ENCODE measurements at places on chromosomes 11 and 22.

- no peak for DNase-seq
Measured at GRCh38 chr11:130404727-130405126, 23.7 kb downstream of the ADAMTS8 start.

- no peak for DNase-seq
Measured at GRCh38 chr22:47198801-47199251, 436.4 kb downstream of the TBC1D22A start.

- DNase-seq, result no peak
Measured at GRCh38 chr11:94400839-94401772, at the start of gene GPR83. Gene GPR83 (minus strand): TSS chr11:94401419. CDS start chr11:94401247, 172 bp downstream.

DNA sequence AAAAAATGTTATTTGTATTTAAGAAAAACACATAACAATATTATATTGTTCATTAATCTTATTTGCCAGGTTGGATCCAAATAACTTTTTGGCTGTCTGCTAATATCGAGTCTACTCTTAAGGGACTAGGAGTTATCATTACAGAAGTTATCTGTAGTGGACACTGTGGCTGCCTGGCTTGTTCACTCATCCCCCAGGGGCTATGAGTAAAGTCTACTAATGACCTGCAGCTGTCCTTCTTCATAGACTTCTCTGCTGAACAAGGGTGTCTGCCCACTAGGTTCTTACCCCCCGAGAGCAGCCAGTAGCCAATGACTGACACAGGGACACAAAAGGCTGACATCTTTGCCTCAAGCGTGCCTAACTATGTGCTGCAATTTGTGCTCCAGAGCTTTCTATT lies 69.7 kb downstream of the APIP start:
- DNase-seq, result no peak

GRCh38 chr22:40422558-40423309 lies 52.3 kb downstream of the SGSM3 start:
- no peak for DNase-seq

DNA sequence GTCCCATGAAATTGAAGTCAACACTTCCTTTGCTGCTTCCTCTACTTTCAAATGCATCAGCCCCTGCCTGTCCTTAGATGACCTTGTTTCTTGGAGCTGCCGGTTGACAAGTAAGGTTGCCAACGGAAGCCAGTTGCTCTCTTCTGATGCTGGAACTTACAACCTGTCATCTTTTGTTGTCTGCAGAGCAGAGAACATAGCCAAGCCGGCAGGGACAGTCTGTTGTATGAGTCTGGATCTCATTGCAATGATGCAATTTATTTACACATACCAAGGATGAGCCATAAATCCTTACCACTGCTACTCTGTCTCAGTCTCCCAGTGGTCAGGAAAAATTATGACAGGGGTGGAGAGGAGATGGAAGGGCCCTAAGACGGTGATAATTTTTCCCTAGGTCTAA lies 151.4 kb downstream of the BLID start:
- no peak for DNase-seq

DNA sequence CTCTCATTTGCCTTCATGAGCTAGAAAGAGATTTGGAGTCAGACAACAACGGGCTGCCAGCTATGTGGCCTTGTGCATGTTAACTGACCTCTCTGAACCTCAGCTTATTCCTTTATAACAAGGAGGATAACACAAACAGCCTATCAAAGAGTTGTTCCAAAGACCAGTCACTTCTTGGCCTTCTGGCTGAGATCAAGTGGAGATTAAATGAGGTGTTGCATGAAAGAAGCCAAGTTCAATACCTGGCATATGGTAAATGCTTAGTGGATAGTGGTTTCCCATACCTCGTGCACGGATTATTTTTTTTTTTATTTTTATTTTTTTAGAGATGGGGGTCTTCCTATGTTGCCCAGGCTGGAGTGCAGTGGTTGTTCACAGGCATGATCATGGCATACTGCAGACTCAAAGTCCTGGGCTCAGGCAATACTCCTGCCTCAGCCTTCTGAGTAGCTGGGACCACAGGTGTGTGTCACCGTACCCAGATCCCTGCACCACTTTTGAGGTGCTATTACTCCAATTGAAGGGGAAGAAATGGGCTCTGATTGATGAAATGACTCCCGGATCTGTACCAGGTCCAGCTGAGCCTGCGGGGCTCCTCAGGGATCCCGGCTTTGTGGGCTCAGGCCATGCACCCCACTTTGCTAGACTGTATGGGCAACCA lies 4.9 kb downstream of the LGALS1 start:
- DNase-seq, result no peak

- no peak for DNase-seq
Measured at GRCh38 chr11:117444711-117445658, 117.3 kb downstream of the CEP164 start.

DNA sequence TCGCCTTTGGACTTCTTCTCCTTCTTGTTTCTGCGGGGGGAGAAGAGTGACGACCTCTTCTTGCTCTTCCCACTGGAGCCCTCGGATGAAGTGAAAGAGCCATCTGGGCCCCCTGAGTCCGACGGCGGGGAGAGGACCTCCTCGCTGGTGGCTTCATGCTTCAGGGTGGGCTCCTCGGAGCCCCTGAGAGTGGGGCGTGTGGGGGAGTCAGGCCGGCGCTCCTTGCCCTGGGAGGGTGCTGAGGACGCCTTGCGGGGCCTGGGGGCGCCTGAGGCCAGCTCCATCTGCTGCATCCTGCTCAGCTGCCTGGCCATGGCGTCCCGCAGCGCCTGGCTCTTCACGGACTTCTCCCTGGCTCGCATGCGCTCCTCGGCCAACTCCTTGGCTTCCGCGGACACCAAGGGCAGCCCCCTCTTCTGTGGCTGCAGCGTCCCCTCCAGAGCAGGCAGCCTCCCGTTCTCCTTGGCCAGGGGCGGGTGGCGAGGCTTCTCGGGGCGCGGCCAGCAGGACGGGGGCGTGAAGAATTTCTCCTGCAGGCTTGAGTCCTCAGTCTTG lies 43.3 kb upstream of the BID start:
- DNase-seq, result no peak

GRCh38 chr11:44782478-44782877 lies 55.7 kb downstream of the TSPAN18 start:
- no peak for DNase-seq

DNA sequence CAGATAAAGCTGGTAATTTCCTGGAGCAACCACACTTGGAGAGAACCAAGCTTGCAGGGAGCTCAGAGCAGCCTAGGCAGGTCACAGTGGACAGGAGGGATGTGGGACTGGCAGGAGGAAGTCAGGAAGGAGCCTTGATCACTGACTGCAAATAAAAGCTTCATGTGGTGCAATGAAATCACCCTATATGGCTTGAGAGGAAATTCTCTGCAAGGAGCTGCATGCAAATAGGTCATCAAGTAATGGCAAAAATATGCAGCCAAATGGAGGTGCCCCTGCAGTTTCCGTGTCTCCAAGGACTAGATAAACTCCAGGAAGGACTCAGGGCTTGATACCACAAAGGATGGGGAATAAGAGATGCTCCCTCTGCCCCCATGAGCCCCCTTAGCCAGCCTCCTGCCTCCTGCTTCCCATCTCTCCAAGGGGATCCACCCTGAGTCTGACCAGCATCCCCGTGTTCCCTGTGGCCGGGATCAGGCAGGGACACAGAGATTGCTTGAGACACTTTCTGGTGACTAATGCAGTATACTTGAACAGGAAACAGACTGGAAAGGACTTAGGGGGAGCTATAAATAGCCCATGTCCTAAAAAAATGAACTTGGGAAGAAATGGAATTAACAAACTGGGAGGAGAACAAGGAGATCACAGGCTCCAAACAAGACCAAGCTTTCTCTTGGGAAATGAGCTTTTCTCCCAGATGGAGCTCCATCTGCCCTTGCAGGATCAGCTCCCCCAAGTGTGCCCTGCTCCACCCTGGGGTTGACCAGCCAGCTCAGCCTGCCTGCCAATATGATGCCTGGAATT lies 23.9 kb upstream of the MICAL2 start:
- no peak for DNase-seq

DNA sequence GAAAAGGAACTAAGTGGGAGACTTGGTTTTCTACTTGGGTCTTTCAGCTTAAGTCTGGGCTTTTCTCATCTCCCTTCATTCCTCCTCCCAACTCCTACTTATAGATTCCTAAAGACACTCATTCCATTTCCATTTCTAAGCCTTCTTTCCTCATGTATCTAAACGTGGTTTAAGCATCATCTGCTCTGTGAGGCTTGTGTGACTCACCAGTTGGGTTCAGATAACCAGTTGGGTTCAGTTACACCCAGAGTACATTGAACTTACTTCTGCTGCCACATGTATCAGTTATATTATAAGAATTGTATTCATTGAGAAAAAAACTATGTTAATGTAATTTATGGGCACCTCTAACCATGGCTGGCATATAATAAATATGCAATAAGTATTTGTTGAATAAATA lies 831.2 kb upstream of the CCDC90B start:
- DNase-seq, result no peak

- DNase-seq, result no peak
Measured at GRCh38 chr22:48051796-48052620, 1289.6 kb downstream of the TBC1D22A start.

DNA sequence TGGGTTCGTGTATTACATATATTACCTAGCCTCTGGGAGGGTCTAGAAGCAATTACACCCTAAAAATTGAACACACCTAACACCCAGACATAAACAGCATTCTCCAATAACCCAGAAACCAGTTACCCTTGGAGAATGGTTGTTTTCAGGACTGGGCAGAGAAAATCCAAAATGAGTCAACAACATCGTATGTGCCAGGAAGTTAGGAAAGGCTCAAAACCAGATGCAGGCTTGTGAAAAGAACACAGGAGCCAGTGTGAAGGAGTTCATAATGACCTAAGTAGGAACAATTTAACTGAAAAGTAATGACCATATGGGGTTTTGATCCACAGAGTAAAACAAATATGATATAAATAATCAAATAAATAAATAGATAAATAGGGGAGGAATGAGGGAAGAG lies 5.1 kb upstream of the CLPB start:
- DNase-seq, result no peak

GRCh38 chr11:59727426-59727825 lies 13.8 kb upstream of the OR10V1 start:
- DNase-seq, result no peak

DNA sequence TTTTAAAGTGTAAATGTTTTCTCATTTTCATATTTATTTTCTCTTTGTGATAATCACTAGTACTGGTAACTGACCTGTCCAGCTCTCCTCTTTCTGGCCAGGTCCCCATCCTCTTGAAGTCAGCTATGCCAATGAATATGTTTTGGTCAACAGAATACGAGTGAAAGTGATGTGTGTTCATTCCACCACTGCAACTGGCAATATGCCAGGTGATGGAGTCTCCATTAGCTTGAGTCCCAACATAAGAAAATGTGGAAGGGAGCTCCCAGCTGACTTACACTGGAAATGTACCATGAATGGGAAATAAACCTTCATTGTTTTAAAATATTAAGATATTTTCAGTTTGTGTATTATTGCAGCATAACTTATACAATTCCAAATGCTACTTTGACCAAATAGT lies 75.8 kb downstream of the CCDC34 start:
- no peak for DNase-seq

DNA sequence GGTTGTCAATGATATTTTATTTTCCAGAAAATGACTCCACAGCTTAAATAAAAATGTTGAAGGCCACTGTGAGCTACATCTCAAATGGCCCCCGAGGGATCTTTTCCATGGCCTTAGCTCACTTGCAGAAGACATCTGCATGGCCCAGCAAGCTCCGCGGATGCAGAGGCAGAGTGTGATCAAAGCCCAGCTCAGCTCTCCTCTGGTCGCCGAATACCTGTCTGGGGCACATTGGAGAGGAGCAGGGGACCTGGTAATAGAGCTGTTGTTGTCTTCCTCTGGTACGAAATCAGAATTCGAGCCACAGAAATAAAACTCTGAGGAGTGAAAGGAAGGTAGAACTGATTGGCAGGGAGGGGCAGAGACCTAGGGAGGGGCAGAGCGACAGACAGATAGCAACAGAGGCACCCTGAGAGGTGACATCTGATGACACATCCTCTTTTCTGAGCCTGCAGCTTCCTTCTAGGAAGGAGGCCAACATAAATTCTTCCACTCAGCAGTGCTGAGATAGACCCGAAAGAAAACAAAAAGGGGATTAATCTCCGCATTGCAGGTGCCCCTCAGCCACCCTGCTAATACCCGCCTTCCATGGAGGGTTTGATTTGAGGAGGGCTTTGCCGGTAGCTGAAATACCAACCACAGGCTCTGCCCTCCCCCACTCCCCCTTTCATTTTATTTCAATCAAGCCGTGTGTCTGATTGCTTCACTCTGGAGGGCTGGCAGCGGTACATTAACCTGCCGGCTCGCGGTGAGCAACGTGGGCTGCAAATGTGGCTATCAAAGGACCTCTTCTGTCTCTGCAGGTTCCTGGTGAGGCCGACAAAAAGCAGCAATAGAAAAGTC lies 759.4 kb downstream of the OPCML start:
- DNase-seq, result no peak

DNA sequence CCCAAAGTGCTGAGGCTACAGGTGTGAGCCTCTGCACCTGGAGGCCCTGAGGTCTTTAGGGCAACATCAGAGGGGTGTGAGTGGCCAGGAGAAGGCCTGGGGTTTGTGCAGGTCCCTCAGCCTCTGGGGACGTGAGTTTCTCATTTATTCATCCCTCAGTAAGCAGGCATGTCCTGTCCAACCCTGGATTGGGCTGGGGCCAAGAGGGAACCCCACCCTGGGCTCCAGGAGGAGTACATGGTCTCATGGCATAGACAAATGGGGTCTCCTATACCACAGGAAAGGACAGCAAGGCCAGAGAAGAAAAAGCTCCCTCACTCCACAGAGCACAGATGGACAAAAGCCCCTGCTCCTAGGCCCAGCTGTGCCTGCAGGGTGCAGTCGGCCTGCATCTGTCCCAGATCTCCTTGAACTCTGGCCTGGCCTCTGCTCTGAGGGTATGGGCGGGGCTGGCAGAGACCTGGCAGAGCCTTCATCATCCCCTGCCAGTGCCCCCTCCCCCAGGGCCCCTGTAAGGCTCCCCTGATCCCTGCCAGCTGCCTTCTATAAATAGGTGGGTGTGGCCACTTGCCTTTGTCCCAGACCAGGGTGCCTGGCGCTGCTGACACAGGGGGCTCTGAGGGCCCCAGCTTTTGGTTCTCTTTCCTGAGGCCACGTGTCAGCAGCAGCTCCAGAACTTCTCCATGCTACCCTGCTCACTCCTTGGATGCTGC lies 34.6 kb downstream of the A4GALT start:
- DNase-seq, result no peak

GRCh38 chr11:73931039-73931645 lies 19.7 kb upstream of the DNAJB13 start:
- no peak for DNase-seq

GRCh38 chr22:47144791-47145425 lies 382.5 kb downstream of the TBC1D22A start:
- no peak for DNase-seq

- DNase-seq, result no peak
Measured at GRCh38 chr22:27711756-27712155, 89.8 kb downstream of the MN1 start.

DNA sequence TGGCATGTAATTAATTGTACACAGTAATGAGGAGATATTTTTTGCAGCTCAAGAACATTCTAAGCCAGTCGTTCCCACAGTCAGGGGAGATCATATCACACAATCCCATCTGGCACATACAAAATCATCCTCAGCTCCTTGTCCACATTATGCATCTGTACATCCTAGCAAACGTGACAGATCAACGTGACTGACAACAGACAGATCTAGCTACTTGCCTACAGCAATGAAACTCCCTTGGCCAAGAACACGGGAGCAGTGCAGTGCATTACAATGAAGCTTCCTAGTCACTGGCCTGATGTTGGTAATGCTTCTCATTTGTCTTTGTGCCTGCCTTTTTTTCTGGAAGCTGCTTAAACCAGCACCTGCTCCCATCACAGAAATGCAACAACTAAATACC lies 24.5 kb upstream of the GUCY1A2 start:
- no peak for DNase-seq
